Vagina (tissue), 2 donors: ENCODE measurements at places on chromosomes 13 and 19.

DNA sequence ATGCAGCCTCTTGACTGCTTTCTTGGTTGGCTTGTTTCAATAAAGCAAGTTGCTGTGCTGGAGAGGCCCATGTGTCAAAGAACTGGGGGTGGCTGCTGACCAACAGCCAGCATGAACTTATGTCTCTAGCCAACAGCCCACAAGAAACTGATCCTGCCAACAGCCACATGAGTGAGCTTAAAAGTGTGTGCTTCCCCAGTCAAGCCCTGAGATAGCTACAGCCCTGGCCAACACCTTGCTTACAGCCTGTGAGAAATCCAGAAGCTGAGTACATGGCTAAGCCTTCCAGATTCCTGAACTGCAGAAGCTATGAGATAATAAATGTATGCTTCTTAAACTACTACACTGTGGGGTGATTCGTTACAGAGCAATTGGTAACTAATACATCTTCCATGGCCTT, 38.9 kb upstream of the IPO5 start:
- DNase-seq: no peak

- no peak for DNase-seq
Measured at GRCh38 chr19:51546650-51547396, 15.4 kb upstream of the SIGLEC6 start.

- no peak for DNase-seq
Measured at GRCh38 chr19:5948752-5949564, 29.0 kb downstream of the RANBP3 start.

DNA sequence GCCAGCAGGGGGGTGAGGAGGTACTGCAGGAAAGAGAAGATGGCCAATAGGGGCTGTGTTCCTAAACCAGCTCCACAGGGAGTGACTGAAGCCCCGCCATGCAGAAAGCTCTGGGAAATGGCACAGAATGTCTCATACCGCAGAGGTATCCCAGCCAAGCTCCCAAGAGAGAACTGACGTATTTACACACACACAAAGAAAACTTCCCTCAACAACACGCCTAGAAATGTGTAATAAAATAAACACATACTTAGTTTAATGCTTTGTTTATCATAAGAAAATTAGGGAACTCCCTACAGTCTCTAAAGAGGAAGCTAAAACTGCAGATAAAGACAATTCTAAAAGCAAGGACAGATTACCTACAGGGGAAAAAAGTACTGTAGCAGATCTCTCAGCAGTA, 40.0 kb downstream of the ESD start:
- DNase-seq: no peak

GRCh38 chr19:10517760-10518443, 655 bp upstream of the S1PR5 start:
- no peak for DNase-seq

GRCh38 chr13:65292488-65292901, 1937.6 kb downstream of the PCDH9 start:
- no peak for DNase-seq

GRCh38 chr13:35621989-35622388, 145.5 kb upstream of the MAB21L1 start:
- DNase-seq: no peak

- DNase-seq: no peak
Measured at GRCh38 chr19:42989851-42990250, 36.4 kb downstream of the PSG11 start.

GRCh38 chr19:19587771-19588170, 30.7 kb downstream of the PBX4 start:
- DNase-seq: no peak

- DNase-seq: no peak
Measured at GRCh38 chr19:14686411-14686810, 3.4 kb upstream of the ZNF333 start.

DNA sequence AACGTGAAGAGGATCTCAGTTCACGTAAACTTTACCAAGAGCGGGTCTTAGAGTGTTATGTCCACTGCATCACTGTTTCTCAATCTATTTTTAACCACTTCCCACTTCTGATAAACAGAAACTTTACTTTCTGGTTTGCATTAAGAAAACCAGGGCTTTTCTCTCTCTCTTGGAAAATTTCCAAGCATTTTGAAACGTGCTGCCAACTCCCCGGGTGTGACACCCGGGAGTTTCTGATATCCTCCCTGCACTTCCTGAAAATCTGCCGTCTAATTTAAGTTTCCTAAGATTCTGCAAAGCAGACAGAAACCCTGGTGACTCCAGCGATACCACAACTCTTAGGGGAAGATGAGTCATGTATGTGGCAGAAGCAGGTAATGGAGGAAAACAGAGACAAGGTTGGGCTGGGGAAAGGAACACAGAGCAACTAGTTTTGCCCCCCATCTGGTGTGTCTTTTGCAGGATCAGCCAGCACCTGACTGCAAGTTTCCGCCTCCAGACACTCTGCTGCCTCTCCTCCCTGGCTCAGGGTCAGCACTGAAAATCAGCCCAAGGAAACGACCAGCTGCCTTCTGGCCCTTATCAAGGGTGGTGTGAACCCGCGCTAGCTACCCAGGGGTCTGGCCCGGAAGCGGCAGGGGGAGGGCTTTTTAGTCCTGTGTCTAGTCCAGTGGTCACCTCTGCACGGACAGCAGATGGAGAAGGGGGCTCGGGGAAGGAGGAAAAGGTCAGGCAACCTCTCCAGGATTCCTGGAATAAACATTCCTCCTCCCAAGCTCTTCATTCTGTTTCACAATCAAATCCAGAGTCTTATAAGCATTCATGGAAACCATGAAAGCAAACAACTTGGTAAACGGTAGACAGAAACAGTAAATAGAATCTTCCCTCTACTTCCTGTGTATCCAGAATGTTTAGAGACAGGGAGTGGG, 11.3 kb upstream of the FFAR2 start:
- DNase-seq: no peak

DNA sequence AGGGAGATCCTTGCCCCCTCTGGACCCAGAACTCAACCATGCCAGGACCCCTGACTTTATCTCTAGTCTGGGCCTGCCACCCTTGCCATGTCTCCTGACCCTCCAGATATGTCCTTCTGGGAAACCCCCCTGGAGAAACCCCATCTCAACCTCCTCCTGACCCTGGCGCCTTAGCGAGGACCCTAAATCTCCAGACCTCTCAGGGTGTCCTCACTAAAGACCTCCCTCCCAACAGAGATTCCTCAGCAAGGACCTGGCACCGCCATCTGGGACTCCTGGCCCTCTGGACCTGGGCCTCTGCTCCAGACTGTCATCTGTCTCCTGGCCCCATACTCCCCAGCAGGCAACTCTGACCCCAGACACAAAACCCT, 1.3 kb downstream of the KCNK6 start:
- no peak for DNase-seq

GRCh38 chr13:112767506-112768471, 78.0 kb downstream of the ATP11A start:
- DNase-seq: no peak

DNA sequence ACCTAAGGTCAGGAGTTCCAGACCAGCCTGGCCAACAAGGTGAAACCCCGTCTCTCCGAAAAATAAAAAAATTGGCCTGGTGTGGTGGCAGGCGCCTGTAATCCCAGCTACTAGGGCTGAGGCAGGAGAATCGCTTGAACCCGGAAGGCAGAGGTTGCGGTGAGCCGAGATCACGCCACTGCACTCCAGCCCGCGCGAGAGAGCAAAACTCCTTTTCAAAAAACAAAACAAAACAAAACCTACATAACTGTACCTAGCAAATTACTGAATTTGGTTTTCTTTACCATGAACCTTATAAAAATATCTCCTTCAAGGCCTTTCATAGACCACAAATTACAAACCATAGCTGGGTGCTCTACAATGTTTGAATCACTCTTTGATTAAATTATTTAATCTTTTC, 760 bp downstream of the ZNF91 start:
- no peak for DNase-seq

GRCh38 chr13:111409413-111409812, 89.0 kb downstream of the TEX29 start:
- no peak for DNase-seq

DNA sequence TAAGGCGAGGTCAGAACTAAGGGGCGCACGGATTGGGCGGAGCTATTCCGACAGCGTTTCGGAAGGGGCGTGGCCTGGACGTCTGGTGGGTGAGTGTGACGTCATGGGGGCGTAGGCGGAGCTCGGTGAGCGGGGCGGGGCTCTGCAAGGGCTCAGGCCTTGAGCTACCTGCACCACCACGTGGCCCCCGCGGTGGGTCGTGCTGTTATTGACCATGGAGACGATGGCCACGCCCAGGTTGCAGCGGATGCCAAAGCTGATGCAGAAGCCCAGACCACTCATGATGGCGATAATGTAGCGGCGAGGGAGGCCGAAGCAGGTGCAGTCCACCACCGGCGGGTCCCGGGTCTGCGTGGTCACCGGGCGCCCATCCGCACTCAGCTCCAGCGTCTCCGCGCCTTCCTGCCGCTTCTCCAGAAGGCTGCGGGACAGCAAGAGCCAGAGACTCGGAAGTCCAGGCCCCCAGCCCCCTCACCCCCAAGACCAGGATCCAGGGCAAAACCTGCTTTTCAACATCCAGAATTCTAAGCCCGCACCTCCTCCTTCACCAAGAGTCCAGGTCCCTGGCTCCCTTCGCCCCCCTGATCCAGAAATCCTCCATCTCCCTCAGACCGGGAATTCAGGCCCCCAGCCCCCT, 4.8 kb downstream of the SLC17A7 start:
- no peak for DNase-seq

GRCh38 chr19:18488838-18489626, 32.8 kb downstream of the ELL start:
- no peak for DNase-seq

DNA sequence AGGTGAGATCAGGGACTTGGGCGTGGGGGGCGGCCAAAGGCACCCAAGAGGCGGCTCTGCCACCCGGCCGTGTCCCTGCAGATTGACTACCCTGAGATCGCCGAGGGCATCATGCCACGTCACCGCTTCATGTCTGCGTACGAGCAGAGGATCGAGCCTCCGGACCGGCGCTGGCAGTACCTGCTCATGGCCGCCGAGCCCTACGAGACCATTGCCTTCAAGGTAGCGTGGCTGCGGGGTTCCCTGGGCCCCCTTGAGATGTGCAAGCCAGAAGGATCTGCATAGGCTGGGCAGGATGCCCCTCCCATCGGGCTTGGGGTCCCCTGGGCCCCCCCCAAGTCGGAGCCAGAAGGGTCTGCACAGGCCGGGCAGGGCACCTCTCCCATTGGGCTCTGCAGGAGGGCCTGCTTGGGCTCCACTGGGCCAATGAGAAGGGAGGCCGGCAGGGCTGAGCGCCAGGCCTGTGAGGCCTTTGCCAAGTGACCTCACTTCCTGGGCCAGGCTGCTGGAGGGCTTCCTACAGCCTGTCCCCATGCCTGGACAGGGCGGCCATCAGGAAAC, 2.2 kb upstream of the AMH start:
- no peak for DNase-seq

GRCh38 chr13:112616586-112617362, 28.8 kb upstream of the TUBGCP3 start:
- no peak for DNase-seq

DNA sequence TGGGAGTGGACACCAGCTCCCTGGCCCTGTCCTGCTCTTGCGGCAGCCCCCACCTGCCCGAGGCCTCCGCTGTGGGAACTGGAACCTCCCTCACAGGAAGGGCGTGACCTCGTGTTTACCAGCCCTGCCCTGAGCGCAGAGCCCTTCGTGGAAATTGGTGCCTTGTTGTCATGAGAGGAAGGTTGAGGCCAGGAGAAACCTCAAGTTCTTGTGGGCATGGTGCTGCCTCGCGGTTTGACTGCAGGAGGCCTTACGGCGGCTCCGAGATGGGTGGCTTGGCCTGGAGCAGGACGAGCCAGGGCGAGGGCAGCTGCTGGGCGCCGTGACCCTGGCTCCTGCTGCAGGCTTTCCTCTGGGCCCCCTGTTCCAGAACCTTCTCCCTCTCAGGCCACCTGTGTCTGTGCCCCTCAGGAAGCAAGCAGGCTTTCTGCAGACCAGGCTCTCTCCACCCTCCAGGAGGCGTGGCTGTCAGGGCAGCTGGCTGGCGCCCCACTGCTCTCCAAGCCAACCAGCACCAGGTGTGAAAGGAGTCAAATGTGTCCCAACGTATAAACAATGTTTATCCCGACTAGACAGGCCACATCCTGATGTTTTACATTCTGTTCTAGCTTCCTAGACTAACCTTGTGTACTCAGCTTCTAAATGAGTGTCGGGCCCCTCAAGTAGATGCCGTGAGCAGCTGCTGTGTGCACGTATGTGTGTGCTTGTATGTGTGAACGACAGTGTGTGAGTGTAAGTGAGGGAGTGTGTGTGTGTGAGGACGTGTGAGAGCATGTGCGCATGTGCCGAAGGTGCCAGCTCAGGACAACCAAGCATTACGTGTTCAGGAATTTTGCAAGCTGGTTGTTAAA, 10.4 kb upstream of the RASA3 start:
- no peak for DNase-seq

GRCh38 chr13:44397766-44398223, 24.2 kb downstream of the SERP2 start:
- DNase-seq: no peak

DNA sequence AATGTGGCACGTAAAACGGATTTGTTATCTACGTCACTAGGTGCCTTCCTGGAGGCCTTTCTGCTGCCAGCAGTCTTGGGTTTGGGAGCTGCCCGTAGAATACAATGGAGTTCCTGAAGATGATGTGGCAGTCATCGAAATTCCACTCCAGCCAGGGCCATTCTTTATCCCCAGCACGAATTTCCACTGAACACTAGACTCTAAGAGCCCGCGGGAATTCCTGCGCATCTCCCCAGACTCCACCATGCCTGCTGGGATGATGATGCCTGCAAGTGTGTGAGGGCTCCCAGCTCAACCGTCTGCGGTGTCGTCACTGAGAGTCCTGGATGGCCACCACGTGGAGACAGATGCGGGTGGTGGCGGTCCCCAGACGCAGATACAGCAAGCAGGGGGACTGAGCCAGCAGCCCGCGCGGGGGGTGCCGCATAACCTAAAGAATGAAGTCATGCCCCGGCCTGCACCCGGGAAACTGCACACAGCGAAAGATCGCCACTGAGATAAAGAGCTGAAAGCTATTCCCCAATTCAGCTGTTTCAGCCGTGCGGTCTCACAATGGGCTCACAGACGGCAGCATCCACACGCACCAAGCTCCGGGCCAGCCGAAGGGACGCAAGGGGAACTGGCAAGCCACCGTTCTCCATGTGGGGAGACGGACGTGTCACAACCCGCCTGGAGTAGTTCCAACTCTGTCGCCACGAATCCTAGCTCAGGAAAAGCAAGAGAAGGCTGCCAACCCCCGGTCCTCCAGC, 41.1 kb downstream of the COL4A1 start:
- peak; percentile 89 for DNase-seq

- DNase-seq: no peak
Measured at GRCh38 chr19:39411081-39411831, 1.2 kb upstream of the PLEKHG2 start.

GRCh38 chr19:3822683-3823349, 36.6 kb upstream of the MATK start:
- no peak for DNase-seq

DNA sequence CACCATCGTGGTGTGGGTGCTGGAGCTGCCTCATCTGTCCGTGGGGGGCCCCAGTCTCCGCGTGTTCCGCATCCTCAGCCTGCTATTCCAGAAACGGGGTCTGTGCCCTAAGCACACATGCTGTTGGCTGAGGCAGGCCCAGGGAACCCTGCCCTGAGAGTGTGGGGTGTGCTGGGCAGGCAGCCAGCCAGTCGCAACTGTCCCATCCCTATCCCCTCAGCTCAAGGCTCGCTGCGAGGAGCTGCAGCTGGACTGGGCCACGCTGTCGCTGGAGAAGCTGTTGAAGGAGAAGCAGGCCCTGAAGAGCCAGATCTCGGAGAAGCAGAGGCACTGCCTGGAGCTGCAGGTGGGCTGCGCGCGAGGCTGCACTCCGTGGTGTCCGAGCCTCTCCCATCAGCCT, 21.9 kb downstream of the PLEKHJ1 start:
- DNase-seq: no peak
